Hepatocyte (in vitro differentiated cells): ENCODE measurements at places on chromosomes 11 and 22. TPM values are rescaled to one million over a fixed set of nuclear protein-coding genes. Genes with fewer than 3 reads are reported as not detected.

DNA sequence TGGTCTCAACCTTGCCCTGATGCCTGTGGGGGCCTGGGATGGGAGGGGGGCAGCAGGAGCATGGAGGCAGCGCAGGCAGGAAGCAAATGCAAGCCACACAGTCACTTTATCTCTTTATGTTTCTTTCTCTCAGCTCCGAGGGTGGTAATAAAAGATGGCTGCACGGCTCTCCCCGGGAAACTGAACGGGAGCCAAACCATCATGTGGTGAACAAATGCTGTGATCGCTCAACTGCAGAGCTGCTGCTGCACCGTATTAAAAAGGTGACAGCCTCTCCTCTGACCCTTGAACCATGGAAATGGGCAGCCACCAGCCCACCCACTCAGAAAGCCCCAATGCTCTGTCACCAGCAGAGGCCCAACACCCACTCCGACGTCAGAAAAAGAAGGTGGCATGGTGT is 110.0 kb downstream of the TIMP3 start:
- DNase-seq: no peak

DNA sequence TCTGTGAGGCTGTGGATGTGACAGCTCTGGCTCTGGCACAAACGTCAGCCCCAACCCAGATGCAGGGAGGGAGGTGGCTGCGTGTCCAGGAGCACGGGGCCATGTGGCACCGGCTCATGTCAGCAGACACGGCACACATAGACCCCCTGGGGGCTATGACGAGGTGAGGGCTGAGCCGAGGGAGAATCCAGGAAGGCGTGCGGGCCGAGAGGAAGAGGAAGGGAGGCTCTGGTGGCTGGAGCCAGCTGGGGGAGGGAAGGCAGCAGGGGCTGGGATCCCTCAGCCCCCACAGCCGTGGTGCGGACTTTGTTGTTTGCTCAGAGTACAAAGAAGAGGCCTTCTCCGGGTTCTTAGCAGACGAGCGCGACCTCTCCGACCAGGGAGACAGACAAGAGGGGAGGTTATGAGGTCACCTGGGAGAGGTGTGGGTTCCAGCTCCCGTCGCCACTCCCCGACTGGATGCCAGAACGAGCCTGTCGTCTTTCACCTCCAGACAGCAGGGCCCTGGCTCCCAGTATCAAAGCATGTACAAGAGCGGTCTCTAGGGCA is 46.1 kb downstream of the CDKN1C start:
- DNase-seq: peak; percentile 56

- DNase-seq: no peak
Measured at GRCh38 chr11:102318469-102318868, 1.2 kb downstream of the BIRC3 start.

DNA sequence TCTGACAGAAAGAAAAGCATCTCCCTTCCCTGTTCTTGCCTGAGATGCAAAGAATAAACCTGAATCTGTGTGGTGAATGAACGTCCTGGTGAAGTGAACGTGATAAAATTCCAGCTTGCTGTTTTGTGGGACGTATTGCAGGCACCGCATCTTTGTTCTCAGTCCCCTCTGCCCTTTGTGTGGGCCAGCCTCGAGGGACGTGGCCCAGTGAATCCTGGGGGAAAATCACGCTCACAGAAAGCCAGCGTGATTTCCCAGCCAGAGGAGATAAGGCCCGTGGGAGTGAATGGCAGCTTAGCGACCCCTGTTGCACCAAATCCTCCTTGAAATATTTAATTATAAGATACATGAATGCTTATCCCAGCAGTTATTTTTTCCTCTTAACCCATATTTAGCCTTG is 129.1 kb downstream of the COMMD9 start:
- DNase-seq: no peak

The KLHL35 gene
- total RNA-seq: 0.63 and 0.88 TPM in 2 replicates
